ENCODE measurements at places on chromosomes 13 and 19.

DNA sequence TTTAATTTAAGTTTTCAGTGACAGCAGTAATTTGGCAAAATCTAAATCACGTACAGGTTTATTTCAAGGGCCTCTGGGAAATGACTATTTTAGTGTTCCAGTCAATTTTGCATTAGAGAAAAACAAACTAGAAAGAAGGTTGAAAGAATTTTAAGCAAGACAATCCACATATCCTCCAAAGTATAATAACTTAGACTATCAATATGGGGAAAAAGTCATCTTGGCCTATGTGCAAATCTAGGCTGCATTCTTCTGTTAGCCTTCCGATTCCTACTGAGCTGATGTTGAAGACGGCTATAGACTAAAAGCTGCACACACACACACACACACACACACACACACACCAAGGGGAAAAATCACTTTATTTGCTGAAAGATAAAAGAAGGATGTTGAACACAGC, 81.3 kb downstream of the SLITRK6 start:
- DNase-seq: no peak

DNA sequence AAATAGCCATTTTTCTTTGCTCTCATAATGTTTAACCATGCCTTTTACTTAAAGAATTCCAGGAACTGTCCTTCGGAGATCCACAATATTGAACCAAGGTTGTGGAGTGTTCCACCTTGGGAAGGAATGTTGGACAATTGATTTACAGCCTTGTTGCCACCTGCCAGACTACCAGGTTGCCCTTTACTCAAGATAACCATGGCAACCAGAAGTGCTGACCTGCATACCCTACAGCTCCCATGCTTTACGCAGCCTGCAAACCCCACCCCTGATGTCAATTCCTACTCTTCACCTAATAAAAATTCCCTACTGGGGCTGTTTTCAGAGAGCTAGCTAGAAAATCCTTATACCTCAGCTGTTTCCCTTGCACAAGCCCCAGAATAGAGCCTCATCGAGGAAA, 151.0 kb upstream of the RXFP2 start:
- DNase-seq: no peak

GRCh38 chr19:39512988-39513387, 2.0 kb upstream of the SELENOV start:
- DNase-seq: no peak

- no peak for DNase-seq
Measured at GRCh38 chr19:41872384-41872774, 4.7 kb upstream of the CD79A start.

DNA sequence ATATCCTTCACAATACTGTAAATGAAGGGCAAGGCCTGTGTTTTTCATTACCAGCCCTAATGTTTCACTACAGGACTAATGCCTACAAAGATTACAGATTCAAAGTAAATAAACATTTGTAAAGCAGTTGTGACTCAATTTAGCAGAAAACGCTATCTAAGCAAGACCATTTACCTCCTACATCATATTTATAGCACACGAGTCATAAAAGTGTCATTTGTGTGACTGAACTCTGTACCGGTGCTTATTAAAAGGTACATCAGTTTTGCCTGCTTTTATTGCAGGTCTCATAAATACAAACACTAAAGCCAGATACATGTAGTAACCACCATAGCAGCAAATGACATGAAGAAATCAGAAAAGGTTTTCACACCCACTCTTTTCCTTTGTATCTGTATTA, 61.5 kb upstream of the SLC15A1 start:
- DNase-seq: no peak

DNA sequence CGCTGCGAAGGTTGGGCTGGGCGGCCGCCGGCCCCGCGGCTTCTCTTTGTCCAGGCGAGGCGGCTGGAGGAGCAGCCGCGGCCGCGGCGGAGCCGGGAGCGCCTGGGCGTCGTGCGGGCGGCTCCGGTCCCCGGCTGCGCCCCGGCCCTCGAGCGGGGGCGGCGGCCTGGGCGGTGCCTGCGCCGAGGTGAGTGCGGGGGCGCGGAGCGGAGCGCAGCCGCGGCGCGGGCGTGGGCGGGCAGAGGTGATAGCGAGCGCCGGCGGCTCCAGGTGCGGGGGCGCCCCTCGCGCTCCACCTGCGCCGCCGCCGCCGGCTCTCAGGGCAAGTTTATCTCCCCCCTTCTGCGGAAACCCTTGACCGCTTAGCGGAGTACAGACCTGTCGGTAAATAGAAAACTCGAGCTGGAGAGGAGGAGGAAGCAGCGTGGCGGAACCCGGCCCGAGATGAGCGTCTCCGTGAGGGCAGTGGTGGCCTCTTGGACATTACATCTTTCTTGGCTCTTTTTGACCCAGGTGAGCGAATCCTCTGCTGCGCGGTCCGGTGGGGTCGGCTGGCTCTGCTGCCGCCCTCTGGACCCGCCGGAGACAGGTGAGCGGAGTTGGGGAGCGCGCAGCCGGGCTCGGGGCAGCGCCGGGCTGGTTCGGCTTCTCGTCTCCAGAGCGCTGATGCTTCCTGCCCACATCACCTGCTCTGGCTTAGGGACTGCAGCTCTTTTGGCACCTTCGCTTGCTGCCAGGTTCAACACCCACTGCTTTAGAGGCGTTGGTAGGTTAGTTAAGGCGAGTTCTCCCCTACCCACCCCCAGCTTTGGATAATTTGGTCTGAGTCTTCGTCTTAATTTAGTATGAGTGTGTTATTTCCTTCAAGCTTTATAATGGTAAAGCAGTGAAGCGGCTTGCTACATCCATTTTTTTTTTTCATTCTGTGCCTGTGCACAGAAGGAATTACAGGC, at the start of gene MTUS2:
Gene MTUS2, plus strand, starts transcription at position 241 of the 953 bp plus-strand sequence.
- peak; percentile 26 for DNase-seq

Data from activated CD4-positive, alpha-beta T cell treated with anti-CD3 and anti-CD28 coated beads for 1 hour (primary cell).